CD8-positive, alpha-beta memory T cell (primary cell): ENCODE measurements at places on chromosomes 11 and 22.

- no peak for DNase-seq
Measured at GRCh38 chr22:49887702-49888101, 30.5 kb downstream of the ALG12 start.

DNA sequence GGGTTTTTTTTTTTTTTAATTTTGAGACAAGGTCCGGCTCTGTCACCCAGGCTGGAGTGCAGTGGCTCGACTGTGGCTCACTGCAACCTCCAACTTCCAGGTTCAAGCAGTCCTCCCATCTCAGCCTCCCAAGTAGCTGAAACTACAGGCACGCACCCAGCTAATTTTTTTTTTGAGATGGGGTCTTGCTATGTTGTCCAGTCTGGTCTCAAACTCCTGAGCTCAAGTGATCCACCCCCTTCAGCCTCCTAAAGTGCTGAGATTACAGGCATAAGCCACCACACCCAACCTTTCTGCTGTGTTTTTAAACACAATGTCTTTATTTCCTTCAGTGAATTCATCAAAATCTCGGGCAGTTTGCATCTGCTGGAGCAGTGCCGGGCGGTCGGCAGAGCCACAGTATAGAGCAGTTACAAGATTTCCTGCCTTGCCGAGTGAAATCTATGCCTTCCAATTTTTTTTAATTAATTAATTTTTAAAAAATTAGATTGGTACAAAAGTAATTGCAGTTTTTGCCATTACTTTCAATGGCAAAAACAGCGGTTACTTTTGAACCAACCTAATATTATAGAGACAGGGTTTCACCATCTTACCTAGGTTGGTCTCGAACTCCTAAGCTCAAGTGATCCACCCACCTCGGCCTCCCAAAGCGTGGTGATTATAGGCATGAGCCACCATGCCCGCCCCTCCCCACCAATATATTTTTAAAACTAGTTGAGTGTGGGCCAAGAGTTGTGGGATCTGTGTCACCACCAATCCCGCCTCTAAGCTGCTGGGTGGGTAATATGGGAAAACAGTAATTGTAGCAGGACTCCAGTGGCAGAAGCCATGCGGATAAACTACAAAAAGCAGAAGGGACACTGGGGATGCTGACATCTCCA lies 2.7 kb upstream of the ACY3 start:
- no peak for DNase-seq

DNA sequence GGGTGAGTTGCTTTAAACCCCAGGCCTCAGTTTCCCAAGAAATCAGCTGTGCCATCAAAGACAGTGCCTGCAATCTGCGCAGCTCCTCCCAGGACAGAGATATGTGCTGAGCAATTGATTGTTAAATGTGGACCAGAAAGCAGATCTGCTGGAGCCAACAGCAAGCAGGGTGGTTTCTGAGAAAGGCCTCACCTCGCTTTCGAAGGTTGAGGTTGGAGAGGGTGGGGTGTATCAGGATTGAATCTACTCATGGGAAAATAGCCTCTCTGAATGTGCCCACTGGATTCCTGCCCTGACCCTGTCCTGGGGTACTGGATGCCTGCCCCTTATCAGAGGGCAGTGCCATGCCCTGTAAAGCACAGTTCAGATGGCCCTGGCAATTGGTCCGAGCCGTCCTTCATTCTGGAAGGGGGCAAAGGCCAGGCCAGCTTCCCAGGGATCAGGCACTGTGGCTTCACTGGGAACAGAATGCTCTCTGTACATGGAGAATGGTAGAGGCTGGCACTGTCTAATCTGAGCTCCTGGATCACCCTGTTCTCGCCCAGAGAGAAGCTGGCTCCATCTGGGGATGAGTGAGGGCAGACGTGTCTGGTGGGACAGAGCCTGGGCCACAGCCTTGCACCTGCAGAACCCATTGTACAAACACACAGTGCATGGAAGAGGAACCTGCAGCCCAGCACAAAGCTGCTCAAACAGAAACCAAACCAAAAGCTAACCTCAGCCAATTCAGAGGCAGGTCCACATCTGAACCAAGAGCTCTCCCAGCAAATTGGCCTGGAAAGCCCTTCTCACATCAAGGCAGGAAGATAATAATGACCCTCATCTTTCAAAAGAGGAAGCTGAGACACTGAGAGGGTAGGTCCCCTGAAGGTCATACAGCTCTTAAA lies 15.2 kb downstream of the DHCR7 start:
- no peak for DNase-seq

GRCh38 chr11:61728940-61729219 lies 23.6 kb upstream of the MYRF start:
- no peak for DNase-seq

DNA sequence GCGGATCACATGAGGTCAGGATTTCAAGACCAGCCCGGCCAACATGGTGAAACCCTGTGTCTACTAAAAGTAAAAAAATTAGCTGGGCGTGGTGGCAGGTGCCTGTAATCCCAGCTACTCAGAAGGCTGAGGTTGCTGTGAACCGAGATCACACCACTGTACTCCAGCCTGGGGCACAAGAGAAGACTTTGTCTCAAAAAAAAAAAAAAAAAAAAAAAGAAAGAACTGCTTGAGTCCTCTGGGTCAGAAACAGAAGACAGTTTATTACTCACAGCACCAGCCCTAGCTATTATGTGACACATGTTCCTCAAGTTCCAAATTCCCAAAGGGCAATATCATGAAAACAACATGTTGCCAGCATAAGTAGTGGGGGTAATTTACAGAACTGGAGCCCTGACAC lies 1014.1 kb upstream of the RAG2 start:
- no peak for DNase-seq

- no peak for DNase-seq
Measured at GRCh38 chr11:73662445-73663157, 16.2 kb downstream of the PLEKHB1 start.

GRCh38 chr11:115942011-115942410 lies 437.8 kb upstream of the CADM1 start:
- no peak for DNase-seq

DNA sequence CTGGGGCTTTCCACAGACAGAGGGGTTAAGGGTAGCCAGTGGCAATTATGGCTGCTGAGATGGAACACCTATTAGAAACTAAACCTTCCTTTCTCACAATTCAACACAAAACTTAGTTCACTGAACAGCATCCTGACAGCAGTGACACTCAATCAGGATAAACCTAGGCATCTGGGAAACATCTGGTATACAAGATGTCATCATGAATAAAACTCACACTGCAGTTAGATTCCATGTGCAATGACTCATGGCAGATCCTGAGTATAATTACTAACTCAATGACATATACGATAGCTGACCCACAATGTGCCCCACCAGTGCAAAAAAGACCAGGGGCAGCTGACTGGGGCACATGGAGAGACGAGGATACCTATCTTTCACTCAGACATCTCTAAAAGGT lies 17.7 kb downstream of the RBFOX2 start:
- DNase-seq: no peak

GRCh38 chr11:118519549-118519948 lies 7.7 kb upstream of the TTC36 start:
- no peak for DNase-seq

- no peak for DNase-seq
Measured at GRCh38 chr11:3099178-3099577, 42.0 kb upstream of the CARS1 start.

DNA sequence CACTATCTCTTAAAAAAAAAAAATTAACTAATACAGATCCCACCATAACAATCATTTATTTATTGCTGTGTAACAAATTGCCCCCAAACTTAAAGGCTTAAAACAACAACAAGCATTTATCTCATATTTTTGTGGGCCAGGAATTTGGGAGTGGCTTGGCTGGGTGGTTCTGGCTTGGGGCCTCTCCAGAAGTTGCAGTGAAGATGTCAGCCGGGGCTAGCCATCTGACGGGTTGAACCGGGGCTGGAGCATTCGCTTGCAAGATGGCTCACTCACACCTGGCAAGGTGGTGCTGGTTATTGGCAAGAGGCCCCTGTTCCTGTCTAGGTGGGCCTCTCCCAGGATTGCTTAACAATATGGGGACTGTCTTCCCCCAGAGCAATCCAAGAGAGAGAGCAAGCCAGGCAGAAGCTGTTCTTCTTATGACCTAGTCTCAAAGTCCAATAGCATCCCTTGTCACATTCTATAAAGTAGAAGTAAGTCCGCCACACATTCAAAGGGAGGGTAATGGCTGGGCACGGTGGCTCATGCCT lies 29.5 kb downstream of the ACO2 start:
- no peak for DNase-seq

- no peak for DNase-seq
Measured at GRCh38 chr22:44213489-44214043, 32.8 kb downstream of the PARVG start.

DNA sequence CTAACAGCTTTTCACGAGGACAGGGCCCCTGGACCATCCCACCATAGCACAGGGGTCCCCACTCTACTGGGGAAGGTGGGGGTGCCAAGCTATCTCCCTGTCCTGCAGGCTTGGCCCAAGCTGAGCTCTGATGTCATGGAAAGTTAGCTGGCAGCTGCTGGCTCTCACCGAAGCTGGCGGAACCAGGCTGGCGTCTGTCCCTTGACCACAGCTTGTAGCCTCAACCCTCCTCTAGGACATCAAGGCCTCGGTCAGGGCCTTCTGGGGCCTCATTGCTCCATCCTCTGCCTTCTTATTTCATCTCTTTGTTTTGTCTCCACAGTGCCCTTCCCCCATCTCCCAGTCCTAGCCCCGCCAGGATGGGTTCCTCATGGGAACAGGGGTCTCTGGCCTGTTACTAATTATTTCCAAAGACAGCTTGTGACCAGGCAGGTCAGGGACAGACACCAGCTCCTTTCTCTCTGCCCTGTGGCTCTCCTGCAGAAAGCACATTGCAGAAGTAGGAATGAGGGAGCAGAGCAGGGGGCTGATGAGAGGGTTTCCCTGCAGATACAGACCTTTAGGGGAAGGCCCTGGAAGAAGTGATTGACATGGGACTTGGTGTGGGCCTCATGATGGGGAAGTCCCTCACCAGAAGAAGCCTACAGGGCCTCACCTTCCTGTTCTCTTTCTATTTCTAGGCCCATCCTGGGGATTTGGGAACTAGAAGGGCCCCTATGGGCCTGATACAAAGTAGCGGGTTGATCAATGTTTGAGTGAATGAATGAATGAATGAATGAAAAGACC lies 97.5 kb upstream of the ALX4 start:
- no peak for DNase-seq

DNA sequence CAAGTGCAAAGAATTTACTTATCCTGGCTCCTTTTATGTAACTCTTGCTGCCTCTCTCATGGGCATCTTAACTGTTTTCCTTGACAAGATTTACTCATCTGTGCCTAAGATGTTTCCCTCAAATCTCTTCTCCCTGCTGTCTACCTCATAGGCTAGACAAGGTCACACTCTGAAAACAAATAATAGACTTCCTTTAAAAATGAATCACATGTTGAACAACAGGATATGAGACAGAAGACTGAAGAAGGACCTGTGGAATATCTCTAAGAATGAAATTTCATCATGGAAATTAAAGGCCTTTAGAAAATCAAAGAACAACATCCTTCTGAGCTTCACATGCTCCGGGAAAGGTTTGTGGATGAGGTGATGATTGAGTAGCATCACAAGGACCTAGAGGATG lies 6.0 kb upstream of the SCGB2A2 start:
- DNase-seq: no peak

DNA sequence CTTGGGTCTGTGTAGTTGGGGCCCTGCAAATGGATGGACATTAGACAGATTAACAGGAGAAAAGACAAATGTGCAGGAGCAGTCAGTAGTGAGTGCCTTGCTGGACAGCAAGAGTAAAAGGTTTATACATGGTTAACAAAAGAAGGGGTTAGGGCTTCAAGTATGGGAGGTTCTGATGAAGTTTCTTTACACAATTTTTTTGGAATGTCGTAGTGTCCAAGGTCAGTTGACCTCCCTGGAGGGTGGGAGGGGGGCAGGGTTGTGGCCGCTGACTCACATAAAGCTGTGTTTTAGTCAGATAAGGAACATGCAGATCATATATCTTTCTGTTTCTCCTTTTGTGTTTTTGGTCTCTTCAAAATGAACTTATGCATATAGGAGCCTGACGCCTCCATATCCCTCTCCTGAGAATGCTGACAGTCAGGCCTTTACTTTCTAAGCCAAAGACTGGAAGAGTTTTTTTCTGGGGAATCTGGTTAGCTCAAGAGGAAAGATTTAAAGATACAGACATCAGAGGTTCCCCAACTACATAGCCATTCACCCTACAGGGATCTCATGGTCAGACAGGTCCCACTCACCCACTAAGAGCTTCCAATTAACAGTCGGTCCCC lies 134.3 kb downstream of the NECTIN1 start:
- no peak for DNase-seq

GRCh38 chr11:210803-211180 lies 3.3 kb downstream of the RIC8A start:
- DNase-seq: no peak

GRCh38 chr11:103609117-103610066 lies 427.0 kb upstream of the DDI1 start:
- no peak for DNase-seq

GRCh38 chr11:79080551-79080950 lies 360.3 kb downstream of the TENM4 start:
- DNase-seq: no peak

- DNase-seq: no peak
Measured at GRCh38 chr11:57425565-57426438, 1.1 kb downstream of the SLC43A3 start.

DNA sequence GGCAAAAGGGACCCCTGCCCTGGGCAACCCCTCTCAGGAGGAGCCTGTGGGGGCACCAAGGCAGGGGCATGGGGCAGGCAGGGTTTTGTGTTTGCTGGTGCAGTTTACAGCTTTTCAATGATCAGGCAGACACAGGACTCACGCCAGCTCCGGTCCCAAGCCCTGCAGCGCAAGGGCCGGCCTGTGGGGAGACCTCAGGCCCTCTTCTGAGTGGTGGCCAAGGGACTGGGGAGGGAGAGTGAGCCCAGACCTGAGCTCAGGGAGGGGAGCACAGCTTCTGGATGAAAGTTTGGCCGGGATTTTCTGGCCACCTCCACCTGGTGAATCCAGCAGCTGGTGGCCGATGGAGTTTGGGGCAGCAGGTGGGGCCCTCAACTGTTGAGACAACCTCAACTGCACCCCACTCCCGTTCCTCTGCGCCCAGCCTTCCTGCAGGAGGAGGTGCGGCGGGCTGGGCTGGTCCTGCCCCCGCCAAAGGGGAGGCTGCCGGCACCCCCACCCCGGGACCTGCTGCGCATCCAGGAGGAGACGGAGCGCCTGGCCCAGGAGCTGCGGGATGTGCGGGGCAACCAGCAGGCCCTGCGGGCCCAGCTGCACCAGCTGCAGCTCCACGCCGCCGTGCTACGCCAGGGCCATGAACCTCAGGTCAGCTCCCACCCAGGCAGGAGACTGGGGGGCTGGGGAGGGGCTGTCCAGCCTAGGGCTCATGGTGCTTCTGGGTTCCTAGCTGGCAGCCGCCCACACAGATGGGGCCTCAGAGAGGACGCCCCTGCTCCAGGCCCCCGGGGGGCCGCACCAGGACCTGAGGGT lies 3.6 kb downstream of the TCIRG1 start:
- no peak for DNase-seq

DNA sequence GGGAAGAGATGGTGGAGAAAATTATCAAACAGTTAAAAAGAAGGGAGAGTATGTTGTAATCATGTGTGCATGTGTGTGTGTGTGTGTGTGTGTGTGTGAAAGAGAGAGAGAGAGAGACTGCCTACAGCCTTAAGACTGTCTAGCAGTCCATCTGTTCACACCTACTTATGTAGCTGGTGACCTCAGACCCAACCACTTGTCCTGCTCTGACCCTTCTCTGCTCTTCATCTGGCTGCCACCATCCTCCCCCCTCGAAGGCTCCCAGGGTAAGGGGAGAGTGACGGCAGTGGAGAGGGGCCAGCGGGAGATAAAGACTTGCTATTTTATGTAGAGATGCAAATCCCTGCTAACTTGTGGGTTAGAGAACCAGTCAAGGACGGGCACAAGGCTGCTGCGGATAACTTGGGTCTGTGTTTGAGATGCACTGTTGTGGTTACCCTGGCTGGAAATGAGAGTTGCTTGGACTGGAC lies 24.9 kb upstream of the GRAMD1B start:
- DNase-seq: no peak

GRCh38 chr11:36730761-36731160 lies 132.7 kb upstream of the RAG2 start:
- no peak for DNase-seq
